Renal cortex interstitium (tissue), 15 donors: ENCODE measurements at places on chromosomes 5 and 9. TPM values are rescaled to one million over a fixed set of nuclear protein-coding genes. Genes with fewer than 3 reads are reported as not detected.

DNA sequence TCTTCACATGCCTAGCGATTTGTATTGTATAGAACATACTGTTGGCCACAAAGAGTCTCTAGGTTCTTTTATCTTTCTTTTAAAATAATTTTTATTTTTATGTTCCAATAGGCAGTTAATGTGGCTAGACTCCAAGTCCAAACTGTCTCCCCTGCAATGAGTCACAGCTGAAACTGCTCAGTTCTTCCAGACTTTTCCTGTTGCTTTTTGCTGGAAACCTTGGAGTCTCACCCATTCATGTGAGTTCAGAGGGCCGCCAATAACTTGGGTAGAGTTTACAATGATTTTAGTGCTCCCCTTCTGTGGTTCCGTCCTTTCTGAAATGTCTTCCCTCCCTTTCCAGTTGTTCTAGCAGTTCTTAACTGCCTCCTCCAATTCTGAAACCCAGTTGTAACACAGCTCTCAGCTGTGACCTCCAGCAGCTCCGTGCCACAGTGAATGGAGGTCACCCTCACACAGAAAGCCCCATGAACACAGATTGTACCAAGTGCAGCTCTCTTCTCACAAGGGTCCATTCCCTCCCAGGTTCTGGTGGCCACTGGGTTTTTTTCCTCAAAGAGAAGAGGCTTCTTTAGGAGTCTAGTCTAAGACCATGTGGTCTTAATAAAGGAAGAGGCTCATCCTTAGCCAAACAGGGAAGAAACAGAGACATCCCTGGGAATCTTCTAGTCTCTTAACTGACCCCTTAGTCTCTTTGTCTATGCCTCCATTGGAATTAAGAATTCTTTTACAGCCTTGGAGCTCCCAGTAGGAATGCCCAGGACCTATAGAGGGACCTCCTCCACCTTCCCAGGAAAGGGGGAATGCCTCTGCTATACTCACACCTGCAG lies 198.5 kb downstream of the SPOCK1 start:
- no peak for DNase-seq

SURF1 gene
- 52.4 TPM for polyA plus RNA-seq

C6 gene
- 1.2 TPM for polyA plus RNA-seq

PLCXD3 gene
- 0.30 TPM for polyA plus RNA-seq

INSYN2B gene
- 2.0 TPM for polyA plus RNA-seq
